Activated CD8-positive, alpha-beta T cell treated with anti-CD3 and anti-CD28 coated beads, Interleukin-2, amount 10 ng/mL, durations not matched to agents 7 days and 5 days (primary cell): ENCODE measurements at places on chromosomes 6 and 20. TPM values are rescaled to one million over a fixed set of nuclear protein-coding genes. Genes with fewer than 3 reads are reported as not detected.

DNA sequence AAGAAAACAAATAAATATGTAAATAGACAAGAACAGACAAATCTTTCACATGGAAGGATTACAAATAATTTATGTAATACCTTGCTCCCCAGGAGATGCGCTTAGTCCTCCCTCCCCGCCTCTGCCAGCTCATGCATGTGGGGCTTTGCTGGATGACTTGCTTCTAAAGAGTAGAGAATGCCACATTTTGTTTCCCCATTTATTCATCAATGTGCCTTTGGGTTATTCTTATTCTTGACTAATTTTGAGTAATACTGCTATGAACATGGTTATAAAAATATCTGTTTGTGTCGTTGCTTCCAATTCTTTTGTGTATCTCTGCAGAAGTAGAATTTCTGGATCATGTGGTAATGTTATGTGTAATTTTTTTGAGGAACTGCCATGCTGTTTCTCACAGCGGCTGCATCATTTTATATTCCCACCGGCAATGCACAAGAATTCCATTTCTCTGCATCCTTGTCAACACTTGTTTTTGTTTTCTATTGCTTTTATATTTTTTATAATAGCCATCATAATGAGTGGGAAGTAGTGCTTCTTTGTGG lies 23.8 kb upstream of the DUSP22 start:
- peaks cover 7% of the 10 kb centered on the region for H3K36me3 ChIP-seq
- H3K27me3 ChIP-seq, result no peaks in the 10 kb centered on the region
- peaks cover 15% of the 10 kb centered on the region for H3K4me1 ChIP-seq
- no peak overlapping the region for H3K4me3 ChIP-seq

DNA sequence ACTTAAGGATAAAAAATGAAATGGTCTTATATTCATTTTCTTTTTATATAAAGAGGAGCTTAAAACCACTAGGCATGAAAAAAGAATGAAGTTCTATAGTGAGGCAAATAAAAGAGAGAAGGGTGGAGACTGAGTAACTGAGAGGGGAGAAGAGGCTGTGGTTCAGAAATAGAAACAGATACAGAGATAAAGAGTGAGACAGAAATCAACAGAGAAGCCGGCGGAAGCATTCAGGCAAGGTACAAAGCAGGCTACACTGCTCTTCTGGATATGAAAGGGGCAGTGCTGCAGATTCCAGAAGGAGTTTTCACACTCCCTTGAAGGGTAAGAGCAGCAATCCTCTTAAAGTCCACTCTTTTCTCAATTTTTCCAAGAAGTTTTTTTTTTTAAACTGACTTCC lies 29.9 kb downstream of the NFATC2 start:
- H3K36me3 ChIP-seq, result peaks cover 85% of the 10 kb centered on the region
- H3K27ac ChIP-seq, result peak overlapping the region; percentile 85
- DNase-seq, result peak; percentile 44
- H3K4me3 ChIP-seq, result peak overlapping the region; percentile 50
- H3K4me1 ChIP-seq, result peaks cover 77% of the 10 kb centered on the region
- H3K27me3 ChIP-seq, result no peaks in the 10 kb centered on the region

The HTR1B gene
- total RNA-seq, result not detected

DNA sequence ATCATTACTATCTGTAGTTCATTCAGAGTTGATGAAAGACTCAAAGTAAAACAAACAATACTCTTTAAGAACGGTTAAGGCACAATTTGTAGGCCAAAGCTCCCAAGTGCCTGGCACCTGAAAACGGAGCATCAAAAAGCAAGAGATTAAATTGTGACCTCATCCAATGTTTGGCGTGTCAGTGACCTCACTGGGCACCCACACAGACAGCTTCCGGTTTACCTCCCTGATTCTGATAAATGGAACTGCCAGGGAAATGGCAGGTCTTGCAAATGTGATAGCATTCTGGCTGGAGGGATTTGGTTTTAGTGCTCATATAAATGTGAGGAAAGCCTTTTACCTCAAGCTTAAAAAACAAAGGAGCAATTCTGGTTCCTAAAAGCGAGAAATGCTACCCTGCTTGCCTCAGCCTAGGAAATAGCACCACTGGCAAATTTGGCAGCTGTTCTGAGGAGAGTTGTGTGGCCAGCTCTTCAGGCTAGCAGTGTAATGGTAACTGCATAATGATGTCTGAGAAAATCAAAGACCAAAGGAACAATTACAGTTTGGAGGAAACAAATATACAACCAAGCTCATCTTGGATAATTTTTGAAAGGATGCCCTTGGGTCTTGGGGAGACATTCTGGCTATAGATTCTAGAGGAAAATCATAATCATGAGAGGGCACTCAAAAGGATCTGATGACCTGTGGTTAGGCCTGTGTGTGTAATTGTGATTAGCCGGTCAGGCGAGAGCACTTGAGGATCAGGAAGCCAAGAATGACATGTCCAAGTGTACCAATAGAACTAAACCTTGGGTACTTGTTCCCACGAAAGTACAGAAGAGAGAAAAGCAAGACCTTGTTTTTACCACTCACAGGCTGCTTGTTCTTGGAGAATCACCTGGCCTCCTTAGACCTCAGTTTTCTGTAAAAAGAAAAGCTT lies 174.3 kb downstream of the TFAP2B start:
- no peaks in the 10 kb centered on the region for H3K36me3 ChIP-seq
- no peak for DNase-seq
- H3K27me3 ChIP-seq, result no peaks in the 10 kb centered on the region
- no peak overlapping the region for H3K27ac ChIP-seq

DNA sequence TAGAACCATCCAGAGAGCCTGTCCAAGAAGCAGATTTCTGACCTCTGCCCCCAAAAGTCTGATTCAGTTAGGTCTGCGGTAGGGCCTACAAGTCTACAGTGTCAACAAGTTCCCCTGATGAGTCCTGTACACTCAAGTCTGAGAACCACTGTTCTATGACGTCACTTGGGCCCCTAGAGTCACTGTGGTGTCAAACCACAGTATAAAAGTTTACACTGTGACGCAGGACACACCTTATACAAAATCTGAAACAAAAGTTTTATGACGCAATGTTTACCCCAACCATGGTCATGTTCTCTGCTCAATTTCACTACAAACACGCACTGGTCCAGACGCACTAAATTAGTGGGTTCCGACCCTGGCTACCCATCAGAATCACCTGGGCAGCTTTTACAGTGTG lies 17.9 kb downstream of the SLA2 start:
- H3K27me3 ChIP-seq, result no peaks in the 10 kb centered on the region
- peaks cover 72% of the 10 kb centered on the region for H3K4me1 ChIP-seq
- no peak for DNase-seq
- H3K4me3 ChIP-seq, result no peak overlapping the region
- H3K36me3 ChIP-seq, result peaks cover 82% of the 10 kb centered on the region
- H3K27ac ChIP-seq, result peak overlapping the region; percentile 73

DNA sequence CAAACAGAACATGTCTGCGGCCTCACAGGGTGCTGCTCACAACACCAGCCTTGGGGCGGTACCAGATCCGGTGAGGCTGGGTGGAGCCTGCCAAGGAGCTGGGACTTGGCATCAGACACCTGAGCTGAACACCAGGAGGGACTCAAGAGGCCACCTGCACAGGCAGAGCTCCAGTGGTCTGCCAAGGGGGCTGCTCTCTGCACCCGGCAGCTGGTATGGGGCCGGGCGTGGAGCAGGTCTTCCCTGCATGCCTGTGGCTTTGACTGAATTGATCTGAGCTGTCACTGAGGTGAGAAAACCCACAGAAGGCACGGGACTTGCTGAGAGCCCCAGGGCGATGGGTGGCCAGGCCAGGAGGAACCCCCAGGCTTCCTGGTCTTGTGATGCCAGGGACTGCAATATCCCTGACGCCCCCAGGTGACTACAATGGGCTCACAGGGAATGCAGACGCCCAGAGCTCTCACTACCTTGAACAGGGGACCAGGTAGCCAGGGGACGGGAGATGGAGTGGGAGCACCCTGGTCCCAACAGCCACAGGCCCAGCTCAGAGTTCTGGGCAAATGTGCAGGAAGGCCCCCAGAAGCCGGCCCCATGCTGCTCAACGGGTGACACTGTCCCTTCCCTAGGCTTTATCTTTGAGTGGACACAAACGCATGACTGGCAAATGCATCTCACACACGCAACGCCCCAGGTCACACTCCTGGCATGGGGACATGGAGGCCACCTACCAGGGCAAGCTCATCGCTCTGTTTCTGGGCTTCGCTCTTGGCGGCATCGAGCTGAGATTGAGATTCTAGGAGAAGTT lies 48.2 kb downstream of the DSTN start:
- H3K36me3 ChIP-seq, result peaks cover 27% of the 10 kb centered on the region
- H3K27ac ChIP-seq, result no peak overlapping the region
- H3K4me3 ChIP-seq, result no peak overlapping the region

GRCh38 chr6:57216235-57217101 lies 5.6 kb downstream of the RAB23 start:
- peaks cover 28% of the 10 kb centered on the region for H3K4me1 ChIP-seq
- peaks cover 19% of the 10 kb centered on the region for H3K27me3 ChIP-seq
- H3K4me3 ChIP-seq, result no peak overlapping the region
- DNase-seq, result no peak
- no peaks in the 10 kb centered on the region for H3K36me3 ChIP-seq

The MAP7 gene
- 0.45 TPM for total RNA-seq

- no peaks in the 10 kb centered on the region for H3K27me3 ChIP-seq
- no peaks in the 10 kb centered on the region for H3K36me3 ChIP-seq
- H3K27ac ChIP-seq, result no peak overlapping the region
- no peak for DNase-seq
- H3K4me3 ChIP-seq, result no peak overlapping the region
These were observed 38.3 kb downstream of the NINL start for GRCh38 chr20:25547063-25547462.

The SCAF8 gene
- 36.6 TPM for total RNA-seq

- peaks cover 8% of the 10 kb centered on the region for H3K4me1 ChIP-seq
- H3K4me3 ChIP-seq, result no peak overlapping the region
- H3K27me3 ChIP-seq, result no peaks in the 10 kb centered on the region
- H3K27ac ChIP-seq, result no peak overlapping the region
- H3K36me3 ChIP-seq, result no peaks in the 10 kb centered on the region
- no peak for DNase-seq
These were observed 6.2 kb upstream of the GHRH start for GRCh38 chr20:37267667-37268313.

GRCh38 chr6:107386340-107386739 lies 73.0 kb downstream of the PDSS2 start:
- DNase-seq, result no peak
- no peak overlapping the region for H3K4me3 ChIP-seq
- no peaks in the 10 kb centered on the region for H3K4me1 ChIP-seq

The MEP1A gene
- total RNA-seq, result not detected

DNA sequence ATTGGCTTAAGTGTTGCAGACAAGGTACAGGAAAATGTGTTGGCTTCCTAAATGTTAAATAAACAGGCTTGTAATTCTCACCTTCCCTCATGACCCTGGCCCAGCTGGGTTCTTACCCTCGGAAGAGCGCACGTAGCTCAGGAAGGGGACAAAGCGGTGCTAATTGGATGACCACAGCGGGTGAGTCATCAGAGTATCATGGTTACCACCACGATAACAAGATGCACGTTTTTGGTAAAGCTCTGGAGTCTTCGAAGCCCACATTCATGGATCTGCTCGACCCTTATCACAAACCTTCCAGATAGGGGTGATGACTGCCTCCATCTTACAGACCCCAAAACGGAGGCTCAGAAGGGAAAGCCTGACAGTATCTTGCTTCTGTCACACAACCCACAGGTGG lies 32.8 kb downstream of the APCDD1L start:
- peaks cover 4% of the 10 kb centered on the region for H3K4me1 ChIP-seq
- H3K4me3 ChIP-seq, result no peak overlapping the region
- H3K27me3 ChIP-seq, result peaks cover 14% of the 10 kb centered on the region
- no peak for DNase-seq
- no peak overlapping the region for H3K27ac ChIP-seq

- H3K4me1 ChIP-seq, result peaks cover 65% of the 10 kb centered on the region
- peak overlapping the region; percentile 81 for H3K4me3 ChIP-seq
- peak overlapping the region; percentile 98 for H3K27ac ChIP-seq
- no peaks in the 10 kb centered on the region for H3K36me3 ChIP-seq
These were observed 197.7 kb downstream of the BCAS1 start for GRCh38 chr20:53872561-53873229.

- no peaks in the 10 kb centered on the region for H3K4me1 ChIP-seq
- no peaks in the 10 kb centered on the region for H3K36me3 ChIP-seq
- no peaks in the 10 kb centered on the region for H3K27me3 ChIP-seq
These were observed 46.9 kb downstream of the LAMA2 start for GRCh38 chr6:128929869-128930268.

The EYA2 gene
- total RNA-seq, result not detected

The WASF1 gene
- total RNA-seq, result 0.76 TPM

GRCh38 chr6:74018825-74019224 lies 322.8 kb downstream of the CD109 start:
- H3K27me3 ChIP-seq, result no peaks in the 10 kb centered on the region
- H3K27ac ChIP-seq, result no peak overlapping the region
- no peaks in the 10 kb centered on the region for H3K4me1 ChIP-seq
- no peaks in the 10 kb centered on the region for H3K36me3 ChIP-seq

DNA sequence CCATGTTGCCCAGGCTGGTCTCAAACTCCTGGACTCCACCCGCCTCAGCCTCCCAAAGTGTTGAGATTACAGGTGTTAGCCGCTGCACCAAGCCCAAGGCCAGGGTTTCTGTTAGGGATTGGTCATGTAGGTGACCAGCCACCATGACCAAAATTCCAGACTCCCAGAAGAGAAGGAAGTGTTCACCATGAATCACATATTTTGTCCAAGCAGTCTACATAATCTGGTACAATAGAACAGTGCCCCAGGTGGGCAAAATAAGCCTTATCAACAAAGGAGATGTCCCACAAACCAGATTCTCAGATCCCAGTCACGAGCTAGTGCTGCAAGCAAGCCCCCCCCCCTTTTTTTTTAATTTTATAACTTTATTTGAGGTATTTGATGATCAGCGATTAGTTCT lies 20.0 kb downstream of the ZNF341 start:
- no peaks in the 10 kb centered on the region for H3K27me3 ChIP-seq
- DNase-seq, result no peak
- no peak overlapping the region for H3K4me3 ChIP-seq
- H3K4me1 ChIP-seq, result peaks cover 14% of the 10 kb centered on the region

The HRH3 gene
- total RNA-seq, result not detected

- peaks cover 87% of the 10 kb centered on the region for H3K4me1 ChIP-seq
- peaks cover 48% of the 10 kb centered on the region for H3K36me3 ChIP-seq
- H3K27ac ChIP-seq, result peak overlapping the region; percentile 99
- peak; percentile 85 for DNase-seq
- H3K4me3 ChIP-seq, result peak overlapping the region; percentile 73
These were observed 28.2 kb upstream of the TAF8 start for GRCh38 chr6:42021847-42022754.

GRCh38 chr6:159378411-159379328 lies 209.5 kb downstream of the FNDC1 start:
- H3K27ac ChIP-seq, result no peak overlapping the region
- peaks cover 5% of the 10 kb centered on the region for H3K27me3 ChIP-seq
- H3K4me3 ChIP-seq, result no peak overlapping the region
- no peak for DNase-seq
- no peaks in the 10 kb centered on the region for H3K36me3 ChIP-seq

DNA sequence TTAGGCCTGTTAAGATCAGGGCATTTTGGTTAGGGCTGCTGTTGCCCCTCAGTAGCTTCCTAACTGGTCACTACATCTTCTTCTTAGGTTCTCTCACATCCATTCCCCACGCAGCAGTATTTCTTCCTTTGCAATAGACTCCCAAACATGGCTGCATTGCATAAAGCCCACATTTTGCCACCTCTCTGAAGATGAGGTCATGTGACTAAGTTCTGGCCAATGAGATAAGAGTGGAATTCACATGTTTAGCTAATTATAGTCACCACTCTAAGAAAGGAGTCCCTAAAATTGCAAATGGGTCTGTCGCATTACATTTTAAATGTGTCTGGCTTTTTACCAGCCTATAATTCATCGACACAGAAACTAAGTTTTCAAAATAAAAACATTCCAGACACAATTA lies 9.3 kb upstream of the DOK5 start:
- no peak for DNase-seq
- H3K36me3 ChIP-seq, result no peaks in the 10 kb centered on the region
- H3K27ac ChIP-seq, result no peak overlapping the region

- no peaks in the 10 kb centered on the region for H3K27me3 ChIP-seq
- H3K36me3 ChIP-seq, result peaks cover 1% of the 10 kb centered on the region
- H3K4me3 ChIP-seq, result no peak overlapping the region
- DNase-seq, result no peak
- H3K27ac ChIP-seq, result no peak overlapping the region
- H3K4me1 ChIP-seq, result no peaks in the 10 kb centered on the region
These were observed 38.5 kb downstream of the GCNT2 start for GRCh38 chr6:10559522-10560152.
